ENCODE measurements at places on chromosomes 7 and 10. TPM values are rescaled to one million over a fixed set of nuclear protein-coding genes. Genes with fewer than 3 reads are reported as not detected.

PRLHR gene
- not detected for total RNA-seq

DNA sequence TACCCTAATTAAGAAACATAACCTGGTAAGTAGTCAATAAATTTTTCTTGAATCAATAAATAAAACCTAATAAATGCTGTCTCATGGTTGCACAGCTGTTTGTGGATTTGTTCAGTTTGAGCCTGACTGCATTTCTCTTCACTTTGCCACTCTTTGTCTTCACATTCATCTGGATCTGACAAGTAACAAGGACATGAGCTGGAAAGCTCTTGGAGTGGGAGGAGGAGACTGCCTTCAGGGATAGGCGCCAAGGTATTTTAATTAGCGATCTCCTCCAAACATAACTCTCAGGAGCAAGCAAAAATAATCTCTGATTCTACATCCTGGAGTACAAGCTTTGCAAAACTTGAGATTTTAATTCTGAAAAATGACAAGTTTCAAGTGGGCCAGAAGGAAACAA lies 251.0 kb downstream of the BMPER start:
- no peaks in the 10 kb centered on the region for H3K4me1 ChIP-seq
- DNase-seq: no peak
- no peaks in the 10 kb centered on the region for H3K36me3 ChIP-seq
- no peak overlapping the region for H3K27ac ChIP-seq
- H3K27me3 ChIP-seq: no peaks in the 10 kb centered on the region

SPRN gene
- total RNA-seq: not detected

- peaks cover 14% of the 10 kb centered on the region for H3K36me3 ChIP-seq
- no peaks in the 10 kb centered on the region for H3K27me3 ChIP-seq
- H3K4me1 ChIP-seq: peaks cover 59% of the 10 kb centered on the region
- H3K4me3 ChIP-seq: no peak overlapping the region
- H3K27ac ChIP-seq: peak overlapping the region; percentile 61
These were observed 5.1 kb downstream of the LDB1 start for GRCh38 chr10:102114861-102115618.

DNA sequence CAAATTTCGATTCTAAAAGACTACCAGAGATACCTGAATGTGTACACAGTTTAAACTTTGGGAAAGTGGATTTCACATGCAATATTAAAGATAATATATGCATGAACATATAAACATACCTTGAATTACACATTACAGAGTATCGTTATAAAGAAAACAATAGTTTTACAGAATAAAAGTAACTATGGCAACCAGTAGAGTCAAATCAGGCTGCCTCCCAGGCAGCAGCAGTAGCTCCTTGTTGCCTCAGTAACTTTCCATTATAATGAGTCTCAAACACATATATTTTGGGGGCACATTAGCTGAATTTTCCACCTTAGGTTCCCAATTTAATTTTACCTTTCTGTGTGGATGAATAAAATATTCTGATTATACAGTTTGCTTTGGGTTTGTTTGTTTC lies 164.4 kb upstream of the FEZF1 start:
- H3K27me3 ChIP-seq: no peaks in the 10 kb centered on the region
- no peak for DNase-seq
- no peak overlapping the region for H3K4me3 ChIP-seq

GRCh38 chr10:1202343-1202742 lies 146.2 kb downstream of the WDR37 start:
- DNase-seq: no peak
- no peaks in the 10 kb centered on the region for H3K4me1 ChIP-seq
- H3K27ac ChIP-seq: no peak overlapping the region
- no peak overlapping the region for H3K4me3 ChIP-seq
- no peaks in the 10 kb centered on the region for H3K36me3 ChIP-seq

Measured in thyroid gland (tissue), 4 donors.